ENCODE measurements at places on chromosomes 5 and 9.

DNA sequence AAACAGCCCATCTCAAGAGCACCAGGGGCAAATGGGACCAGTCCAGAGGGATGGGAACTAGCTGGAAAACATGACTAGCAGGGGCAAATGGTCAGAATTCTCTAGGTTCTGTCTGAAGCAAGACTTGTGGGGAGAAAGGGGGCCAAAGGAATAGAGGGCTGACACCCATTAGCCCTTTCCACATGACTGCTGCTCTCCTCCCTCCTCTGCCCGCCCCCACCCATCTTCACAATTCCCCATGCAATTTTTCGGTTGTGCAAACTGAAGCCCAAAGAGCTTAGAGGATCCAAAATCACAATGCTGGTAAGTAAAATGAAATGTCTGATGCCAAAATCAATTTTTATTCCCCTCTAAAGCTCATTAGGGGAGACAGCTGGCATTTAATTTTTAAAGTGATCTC is 207.1 kb downstream of the DCP2 start:
- no peak for DNase-seq

GRCh38 chr9:12798066-12798770 is 23.4 kb downstream of the LURAP1L start:
- DNase-seq: no peak

DNA sequence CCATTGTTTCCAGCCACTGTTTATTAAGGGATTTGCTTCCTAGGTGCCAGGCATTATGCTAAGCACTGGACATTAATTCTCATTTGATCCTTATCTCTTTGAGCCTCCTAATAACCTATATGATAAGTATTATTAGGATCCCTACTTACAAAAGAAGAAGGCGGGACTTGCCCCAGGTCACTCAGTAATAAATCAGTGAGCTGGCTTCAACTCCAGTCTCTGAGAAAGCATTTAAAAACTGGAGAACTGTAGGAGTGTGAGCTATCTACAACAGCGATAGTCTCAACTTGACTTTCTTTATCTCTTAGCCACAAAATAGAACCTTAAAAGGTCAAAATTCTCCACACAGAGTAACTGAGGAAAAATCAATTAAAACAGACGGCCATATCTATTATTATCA is 155.0 kb downstream of the GNAQ start:
- DNase-seq: no peak

DNA sequence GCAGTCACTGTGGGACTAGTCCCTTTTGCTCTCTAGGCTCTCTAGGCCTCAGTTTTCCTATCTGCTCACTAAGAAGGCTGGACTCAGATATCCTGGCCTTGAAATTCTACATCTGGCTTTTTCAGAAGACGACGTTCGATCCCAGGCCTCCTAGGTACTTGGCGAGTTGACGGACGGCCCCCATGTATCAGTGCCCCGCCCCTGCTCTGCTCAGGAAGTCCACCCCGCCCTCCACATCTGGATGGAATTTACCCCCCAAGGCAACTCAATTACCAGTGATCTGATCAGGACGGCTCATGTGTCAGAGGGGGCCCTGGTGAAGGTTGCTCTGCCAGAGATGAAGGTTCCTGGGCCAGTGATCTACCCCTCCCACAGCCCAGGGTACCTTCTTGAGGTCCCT is 44.1 kb upstream of the SYNPO start:
- DNase-seq: peak; percentile 20

DNA sequence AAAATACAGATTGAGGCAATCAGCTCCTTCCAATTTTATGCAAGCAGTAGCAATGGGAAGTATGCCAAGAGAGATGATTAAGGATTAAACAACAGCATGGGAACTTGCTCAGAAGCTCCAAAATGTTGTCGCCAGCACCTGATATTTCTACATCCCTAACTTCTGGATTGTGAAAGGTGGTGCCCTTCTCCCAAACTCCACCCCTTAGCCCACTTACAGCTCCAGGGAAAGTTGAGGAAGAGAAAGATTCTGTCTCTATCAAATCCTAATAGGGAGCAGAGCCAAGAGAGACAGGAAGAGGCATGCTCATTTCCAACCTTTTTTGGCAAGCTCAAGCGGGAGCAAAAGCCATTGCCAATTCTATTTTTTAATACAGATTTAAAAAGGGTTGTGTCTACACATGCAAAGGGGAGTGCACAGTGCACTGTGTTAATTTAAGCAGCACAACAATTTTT is 92.4 kb upstream of the NR3C1 start:
- DNase-seq: peak; percentile 2

GRCh38 chr5:91076138-91076537 is 307.0 kb downstream of the ARRDC3 start:
- DNase-seq: no peak

- DNase-seq: no peak
Observed at GRCh38 chr9:133848471-133849109, 110.4 kb upstream of the SARDH start.

DNA sequence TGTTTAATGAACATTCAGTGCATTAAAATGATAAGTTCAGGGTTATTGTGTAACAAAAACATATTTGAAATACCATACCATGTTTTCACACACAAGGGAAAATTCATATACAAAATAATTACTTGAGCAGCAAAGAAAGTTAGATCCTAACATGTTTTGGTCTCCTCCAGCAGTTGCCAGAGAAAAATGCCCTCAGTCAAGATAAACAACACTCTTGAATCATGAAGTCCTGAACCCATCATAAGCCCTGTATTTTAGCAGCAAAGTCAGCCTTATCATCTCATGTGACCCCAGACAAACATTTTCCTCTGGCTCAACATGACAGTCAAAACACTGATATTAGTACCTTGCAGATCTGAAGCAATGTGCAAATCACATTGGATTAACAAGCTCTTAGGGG is 1541.1 kb upstream of the WWC1 start:
- no peak for DNase-seq

- no peak for DNase-seq
Observed at GRCh38 chr9:34170237-34170991, 8.4 kb upstream of the UBAP1 start.

DNA sequence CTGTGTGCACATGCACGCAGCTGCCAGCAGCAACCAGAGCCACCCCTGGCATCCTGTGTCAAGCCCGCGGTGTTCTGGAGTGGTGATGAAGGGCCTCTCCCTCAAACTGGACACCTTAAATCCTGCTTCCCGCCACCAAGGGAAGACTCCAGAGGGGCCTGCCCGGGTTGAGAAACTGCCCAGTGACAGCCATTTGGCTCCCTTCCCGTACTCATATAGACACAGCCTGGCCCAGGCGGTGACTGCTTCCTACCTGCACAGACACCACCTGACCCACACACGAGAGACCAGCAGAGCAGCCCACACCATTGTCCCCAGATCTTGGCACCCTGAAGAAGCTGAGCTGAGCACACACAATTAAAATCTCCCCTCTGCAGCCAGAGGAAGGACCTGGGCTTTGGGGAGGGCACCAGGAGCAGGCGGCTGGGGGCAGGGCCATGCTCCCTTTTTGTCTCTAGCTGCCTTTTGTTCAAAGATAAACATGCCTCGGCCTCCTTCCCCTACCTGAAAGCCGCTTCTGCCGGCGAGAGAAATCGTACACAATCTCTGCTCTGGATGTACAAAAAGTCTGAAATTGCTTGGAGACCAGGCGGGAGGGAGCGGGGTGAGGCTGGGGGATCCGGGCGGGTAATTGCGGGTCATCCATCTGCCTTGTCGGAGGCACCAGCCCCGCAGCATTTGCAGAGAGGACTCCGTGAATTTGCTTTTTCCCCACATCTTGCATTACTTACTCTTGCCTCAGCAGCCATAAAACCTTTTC is 78.4 kb downstream of the TSPAN17 start:
- DNase-seq: no peak

GRCh38 chr5:80466669-80467485 is 21.0 kb upstream of the FAM151B start:
- DNase-seq: no peak

DNA sequence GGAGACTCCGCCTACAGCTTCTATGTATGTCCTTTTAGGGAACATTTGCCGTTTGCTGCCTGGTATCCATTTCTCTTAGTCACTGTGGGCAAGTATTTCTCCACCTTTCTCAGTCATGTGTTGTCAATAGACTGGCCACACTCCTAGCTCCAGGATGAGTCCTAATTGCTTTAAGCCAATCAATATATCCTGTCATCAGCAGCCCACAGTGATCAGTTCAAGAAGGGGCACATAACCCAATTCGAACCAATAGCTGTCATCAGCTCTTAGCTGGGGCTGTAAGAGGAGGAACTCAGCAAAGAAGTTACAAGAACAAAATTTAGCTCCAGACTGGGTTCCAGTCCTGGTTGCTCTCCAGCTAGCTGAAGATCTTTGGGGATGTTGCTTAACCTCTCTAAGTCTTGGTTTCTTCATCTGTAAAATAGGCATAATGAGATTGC is 70.7 kb upstream of the MAN2A1 start:
- DNase-seq: no peak

DNA sequence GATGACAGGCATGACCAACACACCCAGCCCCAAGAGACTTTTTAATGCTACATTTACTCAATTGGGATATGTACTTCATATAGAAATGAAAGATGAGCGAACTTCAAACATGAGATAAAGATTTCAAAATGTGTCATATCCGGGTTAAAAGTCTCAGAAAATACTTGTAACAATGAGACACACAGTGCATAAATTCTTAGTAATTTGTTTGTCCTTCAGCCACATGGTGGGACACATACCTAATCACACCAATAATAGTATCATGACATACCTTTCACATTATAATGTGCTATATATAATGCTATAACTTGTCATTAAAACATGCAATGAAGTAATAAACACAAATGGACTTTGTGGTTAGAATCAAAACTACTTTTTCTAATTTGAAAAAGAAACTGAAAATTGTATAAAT is 204.7 kb upstream of the RFX3 start:
- DNase-seq: no peak
